ENCODE measurements at places on chromosomes 3 and 15.
A peak's percentile ranks its signal among the peaks of the same experiment; 100 is the strongest.

- no peak for DNase-seq
Measured at GRCh38 chr3:64667887-64668581, 19.8 kb downstream of the ADAMTS9 start.

- no peak for DNase-seq
Measured at GRCh38 chr15:29678504-29679034, 143.7 kb downstream of the TJP1 start.

- DNase-seq = no peak
Measured at GRCh38 chr3:171948674-171949073, 90.7 kb upstream of the FNDC3B start.

GRCh38 chr3:41847679-41848078 lies 114.2 kb downstream of the ULK4 start:
- no peak for DNase-seq

DNA sequence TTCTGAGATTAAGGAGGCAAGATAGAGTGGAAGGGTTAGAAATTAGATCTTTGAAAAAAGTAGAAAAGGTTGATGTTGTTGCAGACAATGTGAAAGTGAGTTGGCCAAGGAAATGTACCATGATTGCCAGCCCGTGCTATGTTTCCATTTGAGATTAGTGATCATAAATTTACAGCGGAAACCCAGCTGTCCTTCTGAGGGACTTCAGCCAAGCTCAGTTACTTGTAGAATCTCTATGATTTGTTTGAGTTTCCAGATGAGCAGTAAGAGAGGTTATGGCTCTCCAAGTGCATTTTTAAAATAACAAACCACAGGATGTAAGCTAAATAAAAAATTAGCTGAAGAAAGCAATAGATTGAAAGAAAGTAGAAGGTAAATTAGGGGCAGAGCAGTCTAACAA lies 54.2 kb upstream of the RBMS3 start:
- no peak for DNase-seq

GRCh38 chr3:113270068-113270467 lies 58.7 kb downstream of the BOC start:
- no peak for DNase-seq

- no peak for DNase-seq
Measured at GRCh38 chr3:28134792-28135375, 106.5 kb upstream of the CMC1 start.

DNA sequence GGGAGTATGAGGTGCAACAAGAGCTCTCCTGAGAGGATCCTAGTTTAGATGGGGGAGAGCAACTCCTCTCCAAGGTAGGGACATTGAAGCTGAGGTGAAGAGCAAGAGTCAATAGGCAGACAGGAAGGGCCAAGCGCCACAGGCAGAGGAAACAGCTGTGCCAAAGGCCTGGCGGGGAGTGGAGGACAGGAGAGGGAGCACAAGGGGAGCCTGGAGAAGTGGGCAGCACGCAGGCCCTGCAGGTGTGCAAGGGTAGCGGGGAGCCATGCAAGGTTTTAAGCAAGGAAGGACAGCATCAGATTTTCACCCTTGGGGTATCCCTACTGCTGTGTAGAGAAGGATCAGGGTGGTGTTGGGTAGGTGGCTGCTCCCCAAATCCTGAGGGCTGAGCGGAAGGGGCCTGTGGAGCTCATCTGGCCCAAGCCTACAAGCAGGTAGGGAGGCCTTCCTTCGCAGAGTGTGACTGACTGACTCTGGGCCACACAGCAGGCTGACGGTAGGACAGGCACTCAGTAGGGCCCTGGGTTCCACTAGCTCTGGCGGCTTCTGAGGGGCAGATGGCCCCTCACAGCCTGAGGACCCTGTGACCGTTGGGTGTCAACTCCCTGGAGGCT lies 13.3 kb downstream of the CHST13 start:
- DNase-seq = no peak

DNA sequence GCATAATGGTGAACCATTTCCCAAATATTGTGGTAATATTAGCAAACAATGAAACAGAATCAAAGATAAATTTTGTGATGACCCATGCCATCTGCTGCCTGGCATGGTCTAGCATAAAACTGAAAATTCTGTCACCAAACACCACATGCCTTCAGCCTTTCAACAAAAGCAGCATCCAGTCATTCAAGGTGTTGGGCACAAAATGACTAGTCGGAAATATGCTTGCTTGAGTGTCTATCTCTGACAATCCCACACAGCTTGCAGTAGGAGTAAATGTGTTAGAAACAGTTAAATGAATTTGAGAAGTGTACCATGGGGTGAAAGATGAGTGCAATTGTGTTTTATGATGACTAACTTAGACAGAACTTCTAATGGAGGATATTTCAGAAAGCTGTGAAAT lies 61.7 kb upstream of the CDIN1 start:
- DNase-seq = no peak

DNA sequence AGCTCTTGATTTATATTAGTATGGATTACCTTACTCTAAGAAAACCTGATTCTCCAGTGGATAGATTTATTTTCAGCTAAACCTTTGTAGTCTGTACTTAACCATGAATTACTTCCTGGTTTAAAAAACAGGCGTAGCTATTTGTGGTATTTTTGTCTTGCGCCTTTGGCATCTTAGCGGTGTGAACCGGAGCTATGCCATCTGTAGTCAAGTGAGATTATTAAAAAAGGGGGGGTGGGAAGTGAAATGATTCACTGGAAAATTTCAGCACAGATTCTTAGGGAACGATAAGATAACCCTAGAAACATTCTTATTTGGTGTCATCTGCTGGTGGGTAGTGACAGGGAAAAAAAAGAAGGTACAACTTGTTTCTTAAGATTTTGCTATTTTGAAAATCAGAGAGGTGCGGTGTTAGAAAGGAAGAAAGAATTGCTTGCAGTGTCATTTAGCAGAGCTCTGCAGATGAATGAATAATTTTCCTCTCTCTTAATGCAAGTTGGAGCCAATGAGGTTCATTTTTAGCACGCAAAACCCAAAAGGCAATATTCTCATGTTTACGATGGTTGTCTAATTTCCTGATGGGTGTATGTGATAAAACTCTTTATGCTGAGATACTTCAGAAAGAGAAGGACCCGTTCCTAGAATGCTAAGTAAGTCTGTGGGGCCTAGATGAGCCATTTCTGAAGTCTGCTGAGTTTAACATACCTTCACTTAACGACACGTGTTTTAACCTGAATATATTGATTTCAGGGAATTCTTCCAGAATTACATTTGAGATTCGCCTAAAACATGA lies 44.0 kb downstream of the PSMD6 start:
- DNase-seq = no peak

GRCh38 chr15:70094690-70095311 lies 2.9 kb downstream of the TLE3 start:
- no peak for DNase-seq

DNA sequence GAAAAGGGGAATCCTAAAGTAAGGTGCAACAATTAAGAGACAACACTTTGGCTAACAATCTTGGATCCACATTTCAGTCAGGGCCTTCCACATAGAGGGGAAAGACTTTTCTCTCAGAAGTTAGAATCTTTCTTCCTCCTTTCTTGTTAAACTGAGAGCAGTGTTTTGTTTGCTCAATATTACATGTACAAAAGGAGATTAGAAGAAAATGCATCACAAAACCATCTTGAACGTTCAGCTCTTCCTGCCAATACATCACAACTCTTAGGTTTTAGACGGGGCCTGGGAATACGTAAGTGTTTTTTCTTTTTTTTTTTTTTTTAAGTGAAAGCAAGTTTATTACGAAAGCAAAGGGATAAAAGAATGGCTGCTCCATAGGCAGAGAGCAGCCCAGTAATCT lies 39.1 kb downstream of the MAP2K1 start:
- DNase-seq = no peak

- DNase-seq = no peak
Measured at GRCh38 chr3:106268696-106269095, 399.9 kb upstream of the CBLB start.

- no peak for DNase-seq
Measured at GRCh38 chr3:106745344-106746168, 631.7 kb upstream of the CCDC54 start.

- no peak for DNase-seq
Measured at GRCh38 chr15:29050870-29051269, 165.1 kb downstream of the APBA2 start.

- peak; percentile 24 for DNase-seq
Measured at GRCh38 chr15:50262533-50262932, 3.0 kb downstream of the HDC start.

Measured in activated gamma-delta T cell (primary cell).